ENCODE measurements at places on chromosomes 11 and 22. TPM values are rescaled to one million over a fixed set of nuclear protein-coding genes. Genes with fewer than 3 reads are reported as not detected.

GRCh38 chr22:50560034-50560433 lies 2.7 kb downstream of the SYCE3 start:
- DNase-seq = no peak

GRCh38 chr11:105609341-105609781 lies 512 bp upstream of the GRIA4 start:
- peak; percentile 18 for DNase-seq

DNA sequence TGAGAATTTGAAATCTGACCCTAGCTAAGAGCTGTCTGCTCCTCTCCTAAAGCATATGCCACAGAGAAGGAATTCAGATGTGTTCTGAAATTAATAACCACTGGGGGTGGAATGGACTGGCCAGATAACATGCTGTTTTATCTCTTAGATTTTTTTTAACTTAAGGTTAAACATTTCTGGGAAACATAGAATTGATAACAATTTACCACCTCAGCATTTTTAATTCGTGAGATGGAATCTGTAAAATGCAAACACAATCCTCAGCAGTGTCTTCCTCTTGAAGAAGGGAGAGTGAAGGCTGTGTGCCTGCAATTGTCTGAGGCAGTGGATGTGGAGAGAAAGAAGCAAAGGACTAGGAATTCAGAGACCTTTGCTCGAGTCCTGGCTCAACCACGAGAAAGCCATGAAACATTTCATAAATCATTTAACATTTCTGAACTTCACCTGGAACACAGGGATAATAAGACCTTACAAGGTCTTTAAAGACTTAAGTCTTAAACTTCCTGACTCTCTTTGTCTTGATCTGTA lies at the start of gene SLC5A12:
SLC5A12 (minus strand) TSS at position 113 of the 528 bp plus-strand sequence. CDS start 346 bp downstream, outside the sequence.
- DNase-seq = no peak

DNA sequence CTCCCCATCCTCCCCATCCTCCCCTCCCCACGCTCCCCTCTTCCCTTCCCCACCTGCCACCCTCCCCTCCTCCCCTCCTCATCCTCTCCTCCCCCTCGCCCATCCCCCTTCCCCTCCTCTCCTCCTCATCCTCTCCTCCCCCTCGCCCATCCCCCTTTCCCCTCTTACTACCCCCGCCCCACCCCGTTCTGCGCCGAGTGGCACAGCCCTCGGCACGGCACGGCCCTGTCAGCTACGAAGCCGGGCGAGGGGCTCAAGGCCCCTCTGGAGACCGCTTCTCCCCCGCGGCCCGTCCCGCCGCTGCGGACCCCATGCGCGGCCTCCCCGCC lies 449.9 kb downstream of the OPCML start:
- DNase-seq = no peak

- DNase-seq = peak; percentile 48
These were observed 1.4 kb downstream of the PLXNB2 start for GRCh38 chr22:50305923-50306566.

DNA sequence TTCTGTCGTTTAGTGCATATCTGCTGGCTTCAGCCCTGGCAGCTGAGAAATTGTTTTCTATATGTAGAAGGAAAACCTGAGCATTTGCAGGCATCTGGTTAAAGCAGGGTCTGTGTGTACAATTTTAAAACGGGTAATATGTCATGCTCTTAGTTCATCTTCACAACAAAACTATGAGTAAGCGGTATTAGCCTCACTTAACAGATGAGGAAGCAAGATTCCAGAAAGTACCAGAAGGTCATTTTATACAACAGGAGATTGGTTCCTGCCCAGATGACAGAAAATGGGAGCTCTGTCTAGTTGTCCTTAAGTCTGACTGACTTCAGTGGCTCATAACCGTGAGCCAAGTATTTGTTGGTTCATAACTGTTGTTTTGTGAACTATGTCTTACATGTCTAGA lies 1.1 kb downstream of the TIMM10B start:
- DNase-seq = no peak

DNA sequence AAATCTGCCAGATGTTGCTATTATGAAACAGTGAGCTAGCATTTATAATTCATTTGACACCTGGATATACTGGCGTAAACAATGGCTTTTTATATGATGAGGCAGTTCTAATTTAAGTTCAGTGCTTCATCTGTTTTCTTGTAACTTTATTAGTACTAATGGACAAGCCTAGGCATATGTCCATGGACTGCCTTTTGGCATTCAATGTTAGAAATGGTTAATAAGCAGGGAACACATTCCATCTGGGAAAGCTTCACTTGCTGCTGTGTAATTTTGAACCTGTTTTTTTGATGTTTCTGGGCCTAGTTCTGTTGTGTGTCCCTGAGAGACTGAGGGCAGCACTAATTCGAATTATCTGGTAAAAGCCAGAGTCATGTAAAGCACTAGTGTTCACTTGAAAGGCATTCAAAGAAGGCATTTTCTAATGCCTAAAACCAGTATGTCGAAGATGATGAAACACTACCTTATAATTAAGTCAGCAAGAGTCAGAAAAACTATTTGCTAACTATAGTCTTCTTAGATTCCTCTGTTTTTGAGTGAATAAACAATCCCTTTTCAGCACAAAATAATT lies 138.5 kb downstream of the SWAP70 start:
- DNase-seq = no peak

DNA sequence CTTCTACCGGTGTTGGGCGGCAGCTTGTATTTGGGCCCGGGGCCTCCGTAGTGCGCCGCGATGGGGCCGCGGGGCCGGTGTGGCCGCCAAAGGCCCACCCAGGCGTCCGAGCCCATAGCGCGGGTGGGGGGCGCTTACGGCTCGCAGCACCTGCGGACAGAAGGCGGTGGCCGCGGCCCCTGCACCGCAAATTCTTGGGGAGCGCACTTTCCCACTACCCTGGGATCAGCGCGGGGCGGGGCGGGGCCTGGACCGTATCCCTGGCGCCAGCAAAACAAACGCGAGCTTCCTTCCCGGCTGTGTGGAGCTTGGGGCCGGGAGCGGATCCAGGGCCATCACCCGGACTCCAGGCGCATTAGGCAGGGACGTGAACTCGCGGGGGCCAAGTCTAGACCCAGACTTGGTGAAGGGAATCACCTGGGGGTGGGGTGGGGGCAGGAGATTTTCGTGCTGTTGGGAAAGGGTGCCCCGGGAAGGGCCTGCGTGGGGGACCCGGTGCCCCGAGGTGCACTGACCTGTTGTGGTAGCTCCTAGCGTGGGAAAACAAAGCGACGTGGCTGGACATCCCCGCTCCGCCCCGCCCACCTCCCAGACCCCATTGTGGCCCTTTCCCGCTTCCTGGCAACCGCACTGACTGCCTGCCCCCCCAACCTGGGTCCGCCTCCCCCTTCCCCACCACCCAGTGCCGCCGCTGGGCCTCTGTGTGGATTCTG lies 2.3 kb upstream of the TYMP start:
- no peak for DNase-seq

GRCh38 chr11:19026862-19027261 lies 33.7 kb downstream of the MRGPRX2 start:
- no peak for DNase-seq

Gene BTBD18
- not detected for total RNA-seq

- DNase-seq = no peak
These were observed 745.1 kb downstream of the DLG2 start for GRCh38 chr11:84882056-84882455.

- no peak for DNase-seq
These were observed 22.9 kb upstream of the SLC5A1 start for GRCh38 chr22:32020117-32020516.

- no peak for DNase-seq
These were observed 60.6 kb upstream of the PRDM11 start for GRCh38 chr11:45085646-45086501.

Gene SNX32
- total RNA-seq = not detected

- DNase-seq = no peak
These were observed 33.0 kb upstream of the RIC3 start for GRCh38 chr11:8201644-8202365.

Gene TOMM22
- total RNA-seq = 57.0 TPM

- no peak for DNase-seq
These were observed 27.0 kb downstream of the KCNJ1 start for GRCh38 chr11:128840137-128840536.

GRCh38 chr11:15839061-15839460 lies 517.3 kb downstream of the SOX6 start:
- DNase-seq = no peak

All from glomerular endothelial cell (primary cell).